ENCODE measurements at places on chromosomes 3 and 15.

DNA sequence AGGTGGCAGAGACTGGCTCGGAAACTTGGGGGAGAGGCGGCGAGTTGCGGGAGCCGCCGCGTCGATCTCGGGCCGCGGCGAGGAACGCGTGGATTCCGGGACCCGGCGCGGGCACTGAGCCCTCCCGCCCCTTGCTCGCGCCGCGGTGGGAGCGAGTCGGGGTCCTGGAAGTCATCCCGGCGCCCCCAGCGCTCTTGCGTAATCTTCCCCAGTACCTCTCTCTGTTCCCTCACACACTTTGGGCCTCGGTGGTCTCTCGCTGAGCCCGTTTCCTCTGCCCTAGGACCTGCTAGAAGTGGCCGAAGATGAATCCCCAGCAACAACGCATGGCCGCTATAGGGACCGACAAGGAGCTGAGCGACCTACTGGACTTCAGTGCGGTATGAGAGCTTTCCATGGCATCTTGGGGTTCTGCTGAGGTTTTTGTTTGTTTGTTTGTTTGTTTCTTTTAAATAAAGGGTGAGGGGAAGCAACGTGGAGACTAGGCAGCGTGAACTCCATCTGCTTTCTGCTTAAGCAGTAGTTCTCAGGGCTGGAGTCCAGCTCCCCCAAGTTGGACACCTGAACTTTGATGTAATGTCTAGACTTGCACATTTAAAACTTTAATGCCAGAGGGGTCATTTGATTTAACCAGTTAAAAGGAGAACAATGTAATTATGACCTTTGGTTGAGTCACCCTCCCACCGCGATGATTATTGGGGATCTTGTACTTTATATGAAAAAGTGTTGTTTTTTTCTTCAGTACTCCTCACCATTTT is 1.3 kb downstream of the TCF12 start:
- no peak for DNase-seq

GRCh38 chr3:195438371-195438770 is 4.4 kb downstream of the ACAP2 start:
- no peak for DNase-seq

- no peak for DNase-seq
Measured at GRCh38 chr3:172181932-172182586, 142.7 kb downstream of the FNDC3B start.

- DNase-seq: no peak
Measured at GRCh38 chr3:18830087-18830486, 318.2 kb upstream of the KCNH8 start.

GRCh38 chr3:120473896-120474675 is 23.3 kb upstream of the FSTL1 start:
- DNase-seq: no peak

GRCh38 chr15:47932951-47933641 is 187.7 kb upstream of the SLC24A5 start:
- no peak for DNase-seq

DNA sequence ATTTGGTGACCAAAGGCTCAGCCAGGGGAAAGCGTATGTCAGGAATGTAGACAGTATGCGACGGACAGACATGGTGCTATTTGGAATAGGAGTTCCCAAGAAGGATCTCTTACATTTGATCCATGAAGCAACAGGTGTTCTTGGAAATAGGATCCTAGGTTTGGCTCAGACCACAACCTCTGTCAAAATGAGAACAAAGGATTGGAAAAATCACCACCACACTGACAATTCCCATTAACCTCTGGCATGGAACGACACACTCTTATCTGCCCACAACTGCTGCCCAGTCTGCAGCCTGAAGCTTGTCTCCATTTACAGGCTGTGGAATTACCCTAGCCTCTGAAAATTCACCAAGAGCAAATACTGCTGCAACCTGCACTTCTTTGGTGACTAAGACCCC is 33.6 kb upstream of the LRRN1 start:
- no peak for DNase-seq

DNA sequence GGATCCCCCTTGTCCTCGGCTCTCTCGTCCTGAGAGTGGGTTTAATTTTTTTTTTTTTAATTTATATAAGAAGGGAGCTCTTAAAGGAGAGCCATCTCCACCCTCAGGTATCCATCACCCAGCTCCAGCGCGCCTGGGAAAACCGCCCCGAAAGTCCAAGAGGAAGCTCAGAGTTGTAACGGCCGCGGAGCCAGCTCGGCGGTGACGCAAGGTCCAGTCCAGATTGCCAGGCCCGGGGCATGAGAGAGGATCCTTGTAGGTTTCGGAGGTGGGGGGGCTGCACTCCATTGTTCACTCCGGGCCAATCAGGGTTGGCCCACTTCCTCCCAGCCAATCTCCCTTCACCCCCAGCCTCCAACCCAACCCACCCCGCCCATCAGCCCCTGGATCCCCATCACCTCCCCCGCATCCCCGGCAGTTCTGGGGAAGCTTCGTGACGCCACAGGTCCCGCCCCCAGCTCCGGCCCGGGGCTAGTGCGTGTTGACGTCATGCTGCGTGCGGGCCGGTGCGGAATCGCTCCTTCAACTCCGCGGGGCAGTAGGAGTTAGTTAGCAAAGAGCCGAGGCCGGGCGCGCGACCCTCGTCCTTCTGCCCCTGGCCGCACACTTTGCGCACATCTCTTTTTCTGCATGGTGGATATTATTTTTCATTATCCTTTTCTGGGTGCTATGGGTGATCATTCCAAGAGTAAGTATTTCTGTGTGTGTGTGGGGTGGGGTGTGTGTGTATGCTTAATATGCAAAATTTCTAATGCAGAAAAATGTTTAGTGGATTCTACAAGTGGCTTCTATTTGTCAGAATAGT is at the start of gene ISL2:
ISL2 (plus strand) TSS at position 520 of the 805 bp plus-strand sequence; CDS start at position 631, 111 bp downstream.
- DNase-seq: peak; percentile 85

GRCh38 chr3:41464401-41464800 is 265.1 kb downstream of the CTNNB1 start:
- no peak for DNase-seq

DNA sequence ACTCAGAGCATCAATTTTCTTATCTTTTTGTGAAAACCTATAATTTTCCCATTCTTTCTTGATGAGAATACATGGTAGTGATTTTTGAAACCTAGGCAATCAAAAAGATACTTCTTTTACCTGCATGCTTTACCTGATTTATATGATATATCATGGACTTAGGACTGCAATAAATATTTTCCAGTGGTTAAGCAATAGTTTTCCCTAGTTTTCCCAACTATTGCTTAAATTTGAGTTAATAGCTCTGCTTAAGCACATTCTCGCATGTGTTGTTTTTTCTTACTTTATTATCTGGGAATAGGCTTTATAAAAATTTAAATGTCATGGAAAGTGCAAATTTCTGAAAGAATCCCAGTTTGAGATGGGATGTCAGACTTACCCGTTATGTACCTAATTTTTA is 465.1 kb upstream of the BCHE start:
- DNase-seq: no peak

DNA sequence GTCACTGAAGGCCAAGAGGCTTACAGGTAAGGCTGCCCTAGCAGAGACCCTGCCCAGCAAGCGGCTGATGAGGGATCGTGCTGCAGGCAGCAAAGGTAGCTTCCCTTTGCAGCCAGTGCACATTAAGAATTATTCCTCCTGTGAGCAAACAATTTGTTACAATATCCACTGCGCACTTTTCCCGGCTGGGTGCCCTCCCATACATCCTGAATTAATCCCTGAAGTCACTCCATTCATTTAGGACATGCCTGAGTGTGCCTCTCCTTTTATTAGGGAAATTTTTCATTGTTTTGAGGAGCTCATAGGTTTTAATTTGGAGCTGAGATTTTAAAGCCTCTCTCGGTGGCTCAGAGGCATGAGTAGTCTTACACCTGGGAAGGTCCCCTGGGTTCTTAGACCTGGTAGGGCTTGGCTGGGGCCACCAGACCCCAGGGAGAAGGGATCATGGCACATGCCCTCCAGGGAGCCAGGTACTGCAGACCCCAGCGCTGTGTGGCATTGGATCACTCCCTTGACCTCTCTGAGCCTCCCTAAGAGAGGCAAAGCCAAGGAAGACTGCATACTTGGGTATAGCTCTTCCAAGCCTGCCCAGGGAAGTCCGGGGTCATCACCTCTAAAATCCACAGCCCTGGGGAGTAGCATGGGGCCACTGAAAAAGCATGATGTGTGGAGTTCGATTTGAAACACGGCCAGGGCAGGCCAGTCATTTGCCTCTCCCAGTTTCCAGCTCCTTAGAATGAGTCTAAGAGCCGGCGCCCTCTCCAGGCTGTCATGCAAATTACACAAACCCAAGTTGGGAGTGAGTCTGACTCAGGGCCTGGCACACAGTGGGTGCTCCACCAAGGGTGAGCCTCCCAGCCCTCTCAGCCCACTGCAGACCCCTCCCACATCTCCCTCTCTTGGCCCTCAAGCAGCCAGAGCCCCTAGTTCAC is 151.9 kb upstream of the LINGO1 start:
- peak; percentile 11 for DNase-seq

DNA sequence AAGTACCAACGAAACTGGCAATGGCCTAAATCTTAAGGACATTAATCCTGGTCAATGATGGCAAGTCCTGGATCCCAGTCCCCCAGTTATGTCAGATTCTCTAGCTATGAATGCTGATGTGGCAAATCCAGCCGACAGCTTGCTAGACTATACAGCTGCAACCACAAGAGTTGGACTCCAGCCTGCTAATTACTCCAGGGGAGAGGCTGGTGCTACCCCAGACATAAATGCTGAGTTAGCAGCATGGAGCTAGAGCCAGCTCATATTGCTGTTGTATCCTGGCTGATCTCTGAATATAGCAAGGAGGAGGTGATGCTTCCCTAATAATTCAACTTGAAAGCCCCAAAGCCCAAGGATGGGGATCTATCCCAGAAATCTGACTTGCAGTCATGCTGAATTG is 207.1 kb downstream of the LRRN1 start:
- DNase-seq: no peak

- no peak for DNase-seq
Measured at GRCh38 chr15:81851325-81851724, 194.5 kb downstream of the MEX3B start.

DNA sequence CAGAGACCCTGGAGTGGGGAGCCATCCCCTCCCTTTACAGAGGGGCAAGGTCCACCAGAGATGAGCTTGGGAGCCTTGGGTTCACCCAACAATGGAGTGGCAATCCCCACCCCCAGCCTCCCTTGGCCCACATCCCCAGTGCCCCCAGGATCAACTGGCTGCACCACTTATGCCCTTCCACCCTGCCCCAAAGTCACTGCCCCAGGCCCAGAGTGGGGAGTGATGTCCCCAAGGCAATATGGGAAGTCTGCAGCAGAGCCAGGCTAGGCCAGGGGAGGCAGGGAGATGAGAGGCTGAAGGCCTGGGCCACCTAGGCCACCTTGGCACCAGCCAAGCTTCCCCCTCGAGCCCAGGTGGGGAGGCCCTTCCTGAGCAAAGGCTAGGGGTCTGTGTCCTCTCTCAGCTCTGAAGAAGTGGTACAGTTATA is 145.5 kb downstream of the SMAD6 start:
- DNase-seq: no peak

GRCh38 chr3:150059241-150059640 is 88.5 kb upstream of the PFN2 start:
- DNase-seq: no peak

GRCh38 chr3:153980252-153980590 is 141.0 kb upstream of the ARHGEF26 start:
- no peak for DNase-seq

- no peak for DNase-seq
Measured at GRCh38 chr3:185807445-185808068, 17.3 kb downstream of the IGF2BP2 start.

GRCh38 chr3:29775340-29775739 is 494.5 kb downstream of the RBMS3 start:
- DNase-seq: no peak
